Thoracic aorta (tissue), 2 donors: ENCODE measurements at places on chromosomes 2 and 18.

- no peak for DNase-seq
These were observed 4.9 kb downstream of the QPCT start for GRCh38 chr2:37349231-37349860.

DNA sequence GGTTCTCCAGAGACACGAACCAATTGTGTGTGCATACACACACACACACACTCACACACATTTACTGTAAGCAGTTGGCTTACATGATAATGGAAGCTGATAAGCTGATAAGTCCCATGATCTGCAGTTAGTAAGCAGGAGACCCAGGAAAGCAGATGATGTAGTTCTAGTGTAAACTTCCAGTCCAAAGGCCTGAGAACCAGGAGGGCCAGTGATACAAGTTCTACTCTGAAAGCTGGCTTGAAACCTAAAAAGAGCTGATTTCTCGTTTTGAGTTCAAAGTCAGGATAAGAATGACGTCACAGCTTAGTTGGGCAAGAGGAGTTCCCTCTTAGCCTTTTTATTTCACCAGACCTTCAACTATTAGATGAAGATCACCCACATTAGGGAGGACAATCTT, 558.8 kb upstream of the PIK3C3 start:
- no peak for DNase-seq

- no peak for DNase-seq
These were observed 215.5 kb downstream of the RNF144A start for GRCh38 chr2:7132753-7133152.

DNA sequence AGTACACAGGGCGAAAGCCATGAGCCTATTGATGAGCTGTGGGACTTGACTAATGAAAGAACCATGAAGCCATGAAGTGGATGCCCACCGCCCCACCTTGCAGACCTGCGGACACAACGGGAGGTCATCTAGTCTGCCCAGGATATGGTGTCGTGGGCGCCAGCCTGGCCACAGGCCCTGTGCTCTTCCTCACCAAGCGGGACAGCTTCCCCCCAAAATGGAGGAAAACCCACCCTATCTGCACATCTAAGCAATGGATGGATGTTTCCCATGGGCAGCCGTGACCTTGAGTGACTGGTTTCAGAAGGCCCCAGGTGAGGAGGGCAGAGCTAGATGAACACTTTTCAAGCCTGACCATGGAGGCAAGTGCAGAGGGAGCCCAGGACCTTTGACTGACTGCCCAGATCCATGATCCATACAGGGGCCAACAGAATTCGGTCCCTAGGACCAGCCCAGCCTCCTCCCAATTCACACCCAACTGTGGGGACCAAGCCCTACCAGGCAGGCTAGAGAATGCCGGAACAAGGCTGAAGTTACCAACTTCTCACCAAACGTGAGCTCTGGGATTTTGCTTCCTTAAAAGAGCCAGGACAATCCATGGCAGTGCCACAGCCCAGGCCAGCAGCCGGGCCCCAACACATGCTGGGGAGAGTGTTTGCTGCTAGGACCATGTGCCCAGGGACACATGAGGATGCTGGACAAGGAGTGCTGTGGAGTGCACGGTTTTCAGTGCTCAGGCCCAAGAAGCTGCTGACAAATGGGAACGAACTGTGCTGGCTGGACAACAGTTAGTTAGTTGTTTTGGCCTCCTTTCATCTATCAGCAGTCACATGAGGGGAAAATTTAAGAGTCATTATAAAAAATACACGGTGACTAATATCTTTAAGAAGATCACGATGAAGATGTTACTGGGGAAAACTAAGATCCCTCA, 249.4 kb downstream of the HDAC4 start:
- DNase-seq = no peak

DNA sequence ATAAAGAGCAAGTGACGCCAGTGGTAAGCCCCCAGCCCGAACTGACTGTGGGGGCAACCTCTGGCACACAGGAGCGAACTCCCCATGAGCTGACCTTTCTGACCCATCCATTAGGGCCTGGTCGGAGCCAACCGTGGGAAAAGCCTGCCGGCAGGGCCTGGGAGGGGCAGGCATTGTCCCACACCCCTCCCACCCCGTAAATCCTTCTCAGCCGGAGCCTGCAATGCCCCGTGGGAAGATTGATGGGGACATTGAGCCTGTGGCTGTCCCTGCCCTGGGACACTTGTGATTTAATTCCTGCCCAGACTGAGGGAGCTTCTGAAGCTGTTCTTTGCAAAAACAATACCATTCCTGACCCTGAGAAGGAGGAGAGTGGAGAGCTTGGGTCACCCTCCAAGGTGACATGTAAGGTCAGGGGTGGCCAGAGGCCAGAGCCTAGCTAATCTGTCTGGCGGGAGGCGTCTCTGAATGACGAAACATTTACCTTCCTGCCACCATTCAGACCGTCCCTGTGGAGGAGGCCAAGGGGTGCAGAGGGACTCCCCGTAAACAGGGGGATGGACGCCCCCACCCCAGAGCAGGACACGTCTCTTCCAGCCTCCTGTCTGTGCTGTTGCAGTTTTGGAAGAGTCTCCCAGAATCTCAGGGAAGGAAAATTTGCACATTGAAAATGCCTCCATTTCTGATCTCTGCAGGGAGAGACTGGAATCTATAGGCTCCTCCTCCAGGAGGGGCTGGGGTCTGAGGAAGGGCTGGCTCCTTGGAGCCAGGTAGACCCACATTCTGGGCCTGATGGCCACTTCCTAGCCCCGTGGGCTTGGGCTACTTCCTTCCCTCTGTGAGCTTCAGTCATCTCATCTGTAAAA, 51.2 kb upstream of the HS6ST1 start:
- DNase-seq = no peak

DNA sequence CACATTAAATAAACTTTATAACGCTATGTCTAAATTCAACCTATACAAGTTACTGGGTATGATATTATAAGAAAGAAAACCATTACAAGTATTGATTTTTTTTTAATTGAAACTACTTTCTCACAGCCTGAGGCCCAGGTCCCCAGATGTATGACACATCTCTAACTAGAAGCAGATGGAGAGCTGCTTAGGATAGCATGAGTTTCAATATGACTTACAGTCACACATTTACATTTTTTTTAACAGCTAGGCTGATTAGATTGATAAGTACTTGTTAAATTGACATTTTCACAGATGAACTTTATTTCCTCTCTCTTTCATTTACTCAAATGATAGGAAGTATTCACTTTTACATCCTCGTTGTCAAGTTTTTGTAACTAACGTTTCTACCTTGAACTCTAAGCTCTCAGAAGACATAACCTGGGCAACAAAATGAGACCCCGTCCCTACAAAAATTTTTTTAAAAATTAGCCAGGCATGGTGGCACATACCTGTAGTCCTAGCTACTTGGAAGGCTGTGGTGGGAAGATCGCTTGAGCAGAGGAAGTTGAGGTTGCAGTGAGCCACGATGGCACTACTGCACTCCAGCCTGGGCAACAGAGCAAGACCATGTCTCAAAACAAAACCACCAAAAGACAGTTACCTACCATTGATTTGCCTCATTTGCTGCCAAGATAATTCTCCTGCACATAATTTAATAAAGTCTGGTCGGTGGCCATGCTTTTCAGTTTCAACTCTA, 52.4 kb downstream of the STK39 start:
- DNase-seq = no peak

DNA sequence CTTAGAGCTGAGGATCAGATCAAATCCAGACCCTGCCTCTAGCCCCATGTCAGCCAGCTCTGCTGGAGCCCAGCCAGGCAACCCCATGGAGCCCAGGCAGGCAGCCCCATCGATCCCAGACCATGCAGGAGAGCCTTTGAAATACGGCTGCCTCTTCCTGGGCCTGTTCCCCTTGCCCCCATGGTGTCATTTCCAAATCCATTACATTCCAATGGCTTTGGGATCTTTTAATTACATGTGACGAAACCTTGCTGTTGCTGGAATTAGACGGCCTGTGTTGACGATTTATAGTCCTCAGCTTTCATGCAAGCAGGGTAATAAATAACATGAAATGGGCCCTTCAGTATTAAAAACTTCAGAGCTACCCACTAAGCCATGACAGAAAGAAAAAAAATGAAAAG, 75.8 kb upstream of the SLC14A2 start:
- no peak for DNase-seq

DNA sequence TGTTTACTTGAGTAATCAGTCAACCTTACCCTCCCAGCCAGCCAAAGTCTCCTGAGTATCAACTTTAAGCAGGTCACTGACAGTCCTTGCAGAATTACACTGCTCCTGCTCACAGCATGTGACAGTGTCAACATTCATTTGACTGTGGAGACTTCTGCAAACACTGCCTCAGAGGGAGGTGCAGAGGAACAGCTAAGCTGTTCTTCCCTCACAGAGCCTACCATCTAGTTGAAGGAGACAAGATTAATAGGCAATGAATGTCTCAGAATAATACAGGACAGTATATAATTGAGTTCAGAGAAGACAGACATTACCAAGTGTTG, 11.9 kb downstream of the SLC14A2 start:
- DNase-seq = no peak

DNA sequence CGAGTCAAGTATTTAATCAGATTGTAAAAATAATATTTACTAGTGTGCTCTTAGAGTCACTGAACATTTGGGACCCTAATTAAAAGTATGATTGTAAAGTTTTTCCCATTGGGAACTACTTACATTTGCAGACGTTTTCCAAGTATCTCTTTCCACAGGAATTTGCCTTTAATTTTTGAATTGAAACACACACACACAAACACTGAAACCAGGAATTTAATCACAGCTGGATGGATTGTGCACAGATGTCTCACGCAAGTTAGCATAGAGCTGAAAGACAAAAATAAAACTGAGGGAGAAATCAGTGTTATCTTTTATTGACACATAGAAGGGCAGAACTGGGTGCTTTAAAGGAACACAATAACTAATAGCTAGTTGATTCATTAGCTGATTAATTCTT, 230.7 kb downstream of the RND3 start:
- DNase-seq = no peak

DNA sequence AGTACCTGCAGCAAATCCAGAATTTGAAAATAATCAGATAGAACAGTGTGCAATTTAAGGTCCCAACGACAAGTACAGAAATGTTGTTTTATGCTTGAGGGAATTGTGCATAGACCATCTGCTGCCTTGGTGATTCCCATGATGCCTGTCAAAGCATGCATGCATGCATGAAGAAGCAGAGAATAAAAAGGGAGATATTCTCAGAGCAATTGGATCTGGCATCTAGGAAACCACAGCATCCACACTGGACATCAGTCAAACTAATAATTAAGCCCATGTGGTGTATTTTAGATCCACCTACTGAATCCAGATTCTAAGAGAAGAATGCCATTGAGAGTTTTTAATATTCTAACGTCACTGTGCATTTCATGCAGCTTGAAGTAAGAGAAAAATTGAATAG, 361.2 kb downstream of the FSIP2 start:
- no peak for DNase-seq

- DNase-seq = no peak
These were observed 91.3 kb downstream of the DPP4 start for GRCh38 chr2:161982548-161983330.

- no peak for DNase-seq
These were observed 60.6 kb upstream of the HS6ST1 start for GRCh38 chr2:128379021-128380015.

GRCh38 chr2:9739531-9739964, 103.7 kb upstream of the TAF1B start:
- no peak for DNase-seq

DNA sequence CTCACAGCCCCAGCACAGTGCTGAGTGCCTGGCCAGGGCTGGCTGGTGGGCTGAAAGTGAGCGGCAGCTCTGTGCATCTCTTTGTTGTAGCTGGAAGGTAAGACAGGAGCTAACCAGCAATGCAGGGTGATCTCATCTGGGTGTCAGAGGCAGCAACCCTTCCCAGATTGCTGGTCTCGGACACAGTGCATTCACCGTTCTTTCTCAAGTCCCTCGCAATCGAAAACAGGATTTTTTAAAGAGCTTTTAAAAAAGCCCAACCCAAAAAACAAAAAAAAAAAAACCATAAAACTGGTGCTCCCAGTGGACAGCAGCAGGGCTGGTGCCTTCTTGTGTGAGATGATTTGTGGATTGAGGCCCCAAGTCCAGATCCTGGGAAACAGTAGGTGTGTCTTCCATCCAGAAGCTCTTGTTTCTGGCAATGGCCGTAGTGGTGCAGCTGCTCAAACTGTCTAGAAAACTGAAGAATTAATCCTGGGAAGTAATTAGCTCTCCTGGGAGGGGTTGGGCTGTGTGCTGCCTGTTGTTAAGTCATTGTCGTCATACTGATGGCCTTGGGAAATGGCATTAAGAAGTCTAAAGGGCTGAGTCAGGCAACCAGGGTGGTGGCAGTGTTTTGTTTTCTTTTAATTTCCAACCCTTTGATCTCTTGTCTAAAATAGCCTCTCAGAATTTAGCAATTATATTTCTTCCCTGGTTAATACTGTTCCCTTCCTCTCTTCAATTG, 156.7 kb downstream of the KLHL29 start:
- no peak for DNase-seq

- DNase-seq = no peak
These were observed 62.6 kb downstream of the PTPN2 start for GRCh38 chr18:12821408-12821807.

DNA sequence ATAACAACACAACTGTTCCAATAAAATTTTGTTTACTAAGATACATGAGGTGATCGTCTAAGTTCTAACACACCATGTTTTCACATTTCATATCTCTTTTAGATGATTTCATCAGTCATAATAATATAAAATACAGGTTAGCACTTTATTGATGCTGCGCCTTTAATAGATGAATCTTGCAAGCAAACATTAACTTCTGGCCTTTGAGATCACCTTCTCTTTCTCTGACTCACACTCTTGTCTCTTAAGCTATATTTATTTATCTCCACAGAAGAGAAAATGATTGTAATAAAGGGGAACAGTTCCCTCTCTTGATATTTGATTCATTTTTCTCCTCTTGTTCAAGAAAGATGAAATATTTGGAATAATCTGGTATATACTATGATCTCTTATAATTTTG, 603.3 kb upstream of the POU3F3 start:
- no peak for DNase-seq

DNA sequence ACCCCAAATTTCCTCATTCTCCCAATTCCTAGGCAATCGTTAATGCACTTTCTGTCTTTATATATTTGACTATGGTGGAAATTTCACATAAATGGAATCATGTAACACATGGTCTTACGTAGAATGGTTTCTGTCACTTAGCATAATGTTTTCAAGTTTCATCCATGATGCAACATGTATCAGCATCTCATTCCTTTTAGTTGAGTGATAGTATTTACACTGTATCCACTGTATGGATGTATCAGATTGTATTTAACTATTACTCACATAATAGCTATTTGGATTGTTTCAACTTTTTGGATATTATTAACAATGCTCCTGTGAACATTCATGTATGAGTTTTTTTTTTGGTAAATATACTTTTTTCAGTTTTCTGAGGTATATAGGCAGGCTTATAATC, 982.3 kb upstream of the DDX18 start:
- DNase-seq = no peak
